ENCODE measurements at places on chromosomes 6 and 20.
A peak's percentile ranks its signal among the peaks of the same experiment; 100 is the strongest.

DNA sequence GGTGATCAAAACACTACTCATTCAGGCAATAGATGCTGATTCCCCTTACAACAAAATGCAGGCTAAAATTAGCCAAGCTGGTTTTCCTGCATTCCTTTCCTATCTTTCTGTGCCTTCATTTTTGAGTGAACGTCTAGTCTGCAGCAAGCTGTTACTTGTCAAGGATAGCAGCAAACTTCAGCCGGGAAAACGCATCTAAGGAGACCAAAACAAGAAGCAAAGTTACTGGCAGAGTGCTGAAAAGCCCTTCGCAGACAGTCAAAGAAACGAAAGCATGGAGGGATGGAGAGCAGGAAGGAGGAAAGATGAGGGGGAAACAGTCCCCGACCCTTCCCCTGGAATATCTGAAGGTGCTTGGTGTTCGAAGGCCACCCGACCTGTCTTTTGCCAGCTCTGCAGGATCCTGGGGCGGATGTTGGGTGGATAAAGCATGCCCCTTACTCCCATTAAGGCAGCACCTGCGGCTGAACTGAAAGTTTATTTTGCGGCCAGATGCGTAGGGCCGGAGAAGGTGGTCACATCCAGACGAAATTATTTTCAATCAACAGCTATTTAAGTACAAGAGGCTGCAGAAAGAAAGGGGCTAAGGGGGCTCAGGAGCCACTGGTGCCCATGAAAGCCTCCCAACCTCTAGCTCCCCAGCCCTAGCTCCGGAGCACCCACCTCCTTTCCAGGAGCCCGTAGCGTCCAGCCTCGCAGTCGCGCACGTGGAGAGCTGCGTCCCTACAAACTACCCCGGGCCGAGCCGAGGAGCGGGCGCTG lies 538 bp downstream of the FERMT1 start:
- peak; percentile 44 for DNase-seq

GRCh38 chr6:145561095-145562072 lies 173.9 kb downstream of the EPM2A start:
- DNase-seq = no peak

- DNase-seq = no peak
Observed at GRCh38 chr6:143652841-143653331, 24.9 kb upstream of the PHACTR2 start.

- DNase-seq = no peak
Observed at GRCh38 chr20:52434453-52434852, 242.9 kb upstream of the ZFP64 start.

GRCh38 chr6:76510489-76510888 lies 438.0 kb upstream of the IMPG1 start:
- DNase-seq = peak; percentile 2

- no peak for DNase-seq
Observed at GRCh38 chr6:3844097-3844463, 5.1 kb upstream of the FAM50B start.

All from NCI-H82 (cell line).